CD8-positive, alpha-beta memory T cell (primary cell): ENCODE measurements at places on chromosomes 3 and 15.
A peak's percentile ranks its signal among the peaks of the same experiment; 100 is the strongest.

DNA sequence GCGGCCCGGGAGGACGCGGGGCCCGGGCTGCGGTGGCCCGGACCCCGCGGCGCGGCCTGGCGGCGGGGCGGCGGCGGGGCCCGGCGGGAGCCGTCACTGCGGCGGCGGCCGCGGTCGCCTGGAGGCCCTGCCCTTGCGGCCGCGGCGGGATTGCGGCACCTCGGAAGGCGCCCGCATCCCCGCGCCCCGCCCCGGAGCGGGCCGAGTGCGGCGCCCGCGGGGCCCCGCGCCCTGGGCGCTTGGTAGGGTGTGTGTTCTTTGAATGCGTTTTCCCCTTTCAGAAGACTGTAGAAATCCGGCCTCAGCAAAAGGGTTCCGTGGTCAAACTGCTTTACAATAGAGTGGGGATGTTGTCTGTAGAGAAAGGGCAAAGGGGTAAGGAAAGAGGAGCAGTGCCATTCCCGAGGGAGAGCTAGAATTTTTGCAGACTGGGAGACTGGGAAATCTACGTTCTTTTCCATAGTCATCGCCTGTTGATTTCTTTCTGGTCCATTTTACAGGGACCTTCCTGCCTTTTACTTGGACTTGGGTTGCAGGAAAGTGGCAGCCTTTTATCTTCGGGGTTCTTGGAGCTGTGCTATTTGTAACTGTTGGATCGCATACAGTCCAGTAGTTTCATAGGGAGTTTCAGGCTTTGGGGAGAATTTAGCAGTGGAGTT lies 630 bp downstream of the SNRK start:
- DNase-seq: peak; percentile 33

DNA sequence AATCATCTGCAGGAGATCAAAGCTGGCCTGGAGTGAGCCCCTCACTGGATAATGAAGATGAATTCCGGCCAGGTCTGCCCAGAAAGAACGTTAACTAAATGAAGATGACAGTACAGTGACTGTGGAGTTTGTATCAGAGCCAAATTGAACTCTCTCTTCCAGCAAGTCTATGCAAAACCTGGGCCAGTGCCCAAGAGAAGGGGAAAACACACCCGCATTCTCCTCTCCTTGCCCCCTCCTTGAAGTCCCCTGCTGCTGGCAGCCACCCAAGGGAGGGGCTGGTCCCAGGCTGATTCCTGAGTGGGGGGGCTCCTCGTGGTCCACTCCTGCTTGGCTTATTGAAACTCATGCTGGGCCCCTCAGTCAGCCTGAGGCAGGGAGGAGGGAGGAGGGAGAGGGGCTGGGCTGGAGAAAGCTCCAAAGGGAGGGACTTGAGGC lies 155.7 kb downstream of the RAB11A start:
- no peak for DNase-seq

DNA sequence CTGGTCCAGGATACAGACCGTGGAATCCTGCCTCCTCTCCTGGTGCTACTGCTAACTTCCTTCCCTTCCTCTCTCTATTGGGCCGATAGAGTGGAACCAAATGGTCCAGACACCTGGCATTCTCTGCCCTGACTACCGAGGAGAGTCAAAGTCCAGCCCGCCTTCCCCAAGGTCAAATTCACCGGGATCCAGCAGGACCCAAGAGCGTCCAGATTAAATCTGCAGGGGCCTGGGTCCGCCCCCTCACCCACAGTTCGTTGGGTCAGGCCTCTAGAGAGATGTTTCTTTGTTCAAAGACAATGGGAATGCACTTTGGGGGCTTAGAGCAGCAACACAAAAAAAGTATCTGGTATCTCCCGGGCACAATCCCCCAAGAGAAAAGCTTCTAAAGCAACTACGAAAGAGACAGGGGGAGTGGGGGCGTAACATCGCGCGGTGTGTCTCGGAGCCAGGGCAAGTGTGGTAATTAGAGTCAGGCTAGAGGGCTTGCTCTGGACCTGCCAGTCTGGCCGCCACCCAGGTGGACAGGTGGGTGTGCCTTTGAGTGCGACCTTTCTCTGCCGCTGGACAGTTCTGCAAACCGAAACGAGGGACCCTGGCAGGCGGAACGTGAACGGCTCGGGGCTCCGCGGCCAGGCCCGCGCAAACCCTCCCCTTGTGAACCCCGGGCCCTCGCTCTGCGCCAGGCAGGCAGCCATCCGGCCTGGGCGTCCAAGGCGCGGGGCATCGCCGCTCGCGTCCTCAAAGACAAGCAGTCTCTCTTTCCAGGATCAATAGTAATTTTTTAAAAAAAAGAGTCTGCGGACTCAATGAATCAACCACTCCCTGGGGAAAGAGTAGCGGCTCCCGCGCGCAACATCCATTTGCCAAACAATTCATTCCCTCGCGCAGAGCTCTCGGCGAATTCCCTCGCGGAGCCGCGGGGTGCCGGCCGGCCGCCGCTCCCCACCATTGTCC lies 806 bp downstream of the KLHL25 start:
- DNase-seq: no peak

GRCh38 chr3:106542101-106542769 lies 673.4 kb upstream of the CBLB start:
- no peak for DNase-seq

DNA sequence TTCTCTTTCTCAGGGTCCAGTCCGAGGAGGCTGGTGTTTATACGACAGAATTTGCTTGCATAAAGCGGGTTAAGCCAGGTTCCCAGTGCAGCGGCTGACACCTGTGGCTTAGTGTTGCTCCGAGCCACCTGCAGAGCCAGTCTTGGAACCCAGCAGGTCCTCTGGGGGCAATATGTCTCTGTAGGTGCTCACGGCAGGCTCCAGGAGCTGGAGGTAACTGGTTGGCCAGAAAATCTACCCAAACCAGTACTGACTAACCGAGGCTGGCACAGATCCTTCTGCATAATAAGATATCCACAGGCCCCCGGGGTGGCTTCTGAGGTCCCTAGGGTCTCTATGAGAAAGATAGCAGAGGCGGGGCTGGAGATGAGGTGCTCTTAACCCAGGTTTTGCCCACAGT lies 3.2 kb downstream of the MGLL start:
- no peak for DNase-seq

- DNase-seq: no peak
Measured at GRCh38 chr3:14047841-14048240, 76.8 kb downstream of the CHCHD4 start.

DNA sequence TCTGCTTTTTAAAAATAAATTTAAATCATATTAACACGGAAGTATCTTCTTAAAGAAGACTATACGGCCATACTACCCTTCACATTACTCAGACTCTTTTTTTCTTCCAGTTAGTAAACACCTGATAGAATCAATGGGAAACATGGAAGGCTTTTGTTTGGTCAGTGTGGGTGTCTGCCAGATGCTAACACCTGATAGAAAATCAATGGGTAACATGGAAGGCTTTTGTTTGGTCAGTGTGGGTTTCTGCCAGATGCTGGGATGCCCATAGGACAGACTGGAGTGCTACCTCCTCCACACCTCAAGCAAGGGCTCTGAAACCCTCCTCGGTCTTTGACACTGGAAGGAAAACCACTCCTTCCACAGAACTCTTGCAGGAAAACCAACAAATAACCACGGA lies 29.2 kb downstream of the HACL1 start:
- DNase-seq: no peak

DNA sequence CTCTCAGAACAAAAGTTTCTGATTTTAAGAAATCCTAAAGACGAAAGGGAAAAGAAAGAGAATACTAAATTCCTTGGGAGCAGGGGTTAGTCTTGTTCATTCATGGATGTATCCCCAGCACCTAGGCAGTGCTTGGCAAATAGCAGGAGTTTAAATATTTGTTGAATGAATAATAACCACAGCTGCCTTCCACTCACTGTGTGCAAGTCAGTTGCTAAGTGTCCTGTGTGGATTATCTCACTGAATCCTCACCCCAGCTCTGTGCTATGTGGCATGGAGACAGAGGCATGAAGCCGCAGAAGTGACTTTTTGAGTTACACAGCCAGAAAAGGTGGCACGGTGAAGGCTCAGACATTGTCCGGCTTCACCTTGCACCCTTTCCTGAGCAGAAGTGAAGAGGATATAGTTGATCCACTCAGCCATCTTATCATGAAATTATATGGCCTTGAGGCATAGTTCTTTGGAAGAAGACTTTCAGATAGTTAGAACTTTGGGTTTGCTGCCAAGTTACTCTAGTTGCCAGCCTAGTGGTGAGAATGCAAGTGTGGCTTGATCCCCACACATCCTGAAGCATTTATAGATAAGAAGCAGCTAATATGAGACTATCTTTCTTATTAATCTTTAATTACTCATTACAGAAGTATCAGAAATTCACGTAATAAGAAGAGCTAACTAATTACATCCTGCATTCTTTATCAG lies 355.5 kb downstream of the LRTM1 start:
- no peak for DNase-seq

- no peak for DNase-seq
Measured at GRCh38 chr15:99087405-99087943, 17.4 kb upstream of the SYNM start.

- DNase-seq: no peak
Measured at GRCh38 chr3:18405141-18405540, 20.0 kb downstream of the SATB1 start.
